ENCODE measurements at places on chromosomes 1 and 21.

- no peak for DNase-seq
These were observed 24.7 kb downstream of the CYP2J2 start for GRCh38 chr1:59901770-59902388.

DNA sequence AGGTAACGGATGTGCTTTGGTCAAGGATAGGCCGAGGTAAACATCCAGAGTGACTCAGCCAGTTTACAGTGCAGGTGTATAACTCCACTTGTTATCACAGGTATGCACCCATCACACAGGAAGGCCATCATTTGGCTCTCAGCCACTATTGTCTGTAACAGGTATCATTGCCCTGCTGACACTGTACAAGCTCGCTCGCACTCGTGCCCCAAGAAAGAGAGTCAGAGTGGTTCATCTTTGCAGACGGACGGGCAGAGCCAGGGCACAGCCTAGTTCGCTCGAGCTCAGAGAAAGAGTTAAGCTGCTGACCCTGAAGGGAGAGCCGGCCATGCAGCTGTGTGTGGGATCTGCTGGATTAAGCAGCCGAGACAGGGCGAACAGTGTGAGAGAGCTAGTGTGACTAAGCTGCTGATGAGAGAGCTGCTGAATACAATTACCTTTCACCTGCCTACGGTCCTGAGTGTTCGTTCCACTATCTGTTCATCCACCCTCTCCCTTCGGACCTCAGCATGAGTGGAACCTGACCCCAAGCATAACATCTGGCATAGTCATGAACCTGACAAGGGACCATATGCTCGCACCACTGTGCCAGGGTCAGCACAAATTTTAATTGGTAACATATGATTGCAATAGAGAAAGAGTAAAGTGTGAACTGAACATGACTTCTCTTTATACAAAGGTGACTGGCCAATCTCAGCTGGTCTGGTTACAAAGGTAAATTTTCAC is 27.0 kb upstream of the LYPD8 start:
- no peak for DNase-seq

- DNase-seq = no peak
These were observed 28.3 kb downstream of the CAPZB start for GRCh38 chr1:19456968-19457441.

- no peak for DNase-seq
These were observed 22.5 kb downstream of the INTS3 start for GRCh38 chr1:153750026-153750995.

DNA sequence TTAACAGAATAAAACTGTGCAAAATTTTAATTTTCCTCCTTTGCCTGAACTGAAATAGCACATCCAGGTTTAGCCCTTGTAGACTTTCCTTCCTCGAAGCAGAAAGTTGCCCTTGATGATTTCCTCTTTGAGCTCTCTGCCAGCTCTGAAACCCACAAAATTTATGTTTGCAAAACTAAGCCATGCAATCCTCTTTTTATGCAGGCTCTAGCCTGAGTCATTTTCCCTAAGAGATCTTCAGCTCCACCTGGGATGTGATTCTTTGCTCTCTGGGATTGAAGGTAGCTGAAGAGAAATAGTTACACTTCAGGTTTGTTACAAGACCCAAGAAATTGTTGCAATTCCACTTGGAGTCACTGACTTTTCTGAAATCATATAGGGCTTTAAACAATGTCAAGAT is 1.4 kb upstream of the F3 start:
- DNase-seq = no peak

GRCh38 chr1:9843576-9843945 is 19.8 kb upstream of the CLSTN1 start:
- DNase-seq = no peak

DNA sequence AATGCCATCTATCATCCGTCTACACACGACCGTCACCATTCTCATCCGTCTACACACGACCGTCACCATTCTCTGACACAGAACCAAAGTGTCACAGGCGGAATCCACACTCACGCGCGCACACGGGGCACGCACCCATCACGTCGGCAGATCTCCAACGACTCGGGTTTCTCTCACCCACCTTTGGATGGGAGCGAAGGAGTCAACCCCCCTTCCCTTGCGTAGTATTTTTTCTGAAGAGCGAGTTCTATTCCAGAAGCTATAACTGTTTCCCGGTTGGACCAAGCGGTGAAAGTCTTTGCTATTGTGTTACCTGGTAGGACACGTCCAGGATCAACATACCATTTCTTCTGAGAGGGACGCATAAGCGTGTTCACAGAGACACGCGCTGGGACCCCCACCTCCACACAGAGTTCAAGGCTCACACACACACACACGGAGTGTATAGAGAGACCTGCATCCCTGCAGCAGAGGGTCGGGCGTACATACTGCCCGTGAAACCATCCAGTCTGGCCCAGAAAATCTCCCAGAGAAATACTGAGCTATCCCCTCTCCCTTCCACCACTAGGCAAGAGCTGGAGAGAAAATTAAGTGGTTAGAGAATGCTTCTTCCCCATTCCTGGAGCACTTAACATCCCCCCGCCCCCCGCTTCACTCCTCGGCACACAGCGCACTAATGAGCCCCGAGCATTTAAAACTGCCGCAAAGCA is 741 bp downstream of the DUSP10 start:
- DNase-seq = no peak

DNA sequence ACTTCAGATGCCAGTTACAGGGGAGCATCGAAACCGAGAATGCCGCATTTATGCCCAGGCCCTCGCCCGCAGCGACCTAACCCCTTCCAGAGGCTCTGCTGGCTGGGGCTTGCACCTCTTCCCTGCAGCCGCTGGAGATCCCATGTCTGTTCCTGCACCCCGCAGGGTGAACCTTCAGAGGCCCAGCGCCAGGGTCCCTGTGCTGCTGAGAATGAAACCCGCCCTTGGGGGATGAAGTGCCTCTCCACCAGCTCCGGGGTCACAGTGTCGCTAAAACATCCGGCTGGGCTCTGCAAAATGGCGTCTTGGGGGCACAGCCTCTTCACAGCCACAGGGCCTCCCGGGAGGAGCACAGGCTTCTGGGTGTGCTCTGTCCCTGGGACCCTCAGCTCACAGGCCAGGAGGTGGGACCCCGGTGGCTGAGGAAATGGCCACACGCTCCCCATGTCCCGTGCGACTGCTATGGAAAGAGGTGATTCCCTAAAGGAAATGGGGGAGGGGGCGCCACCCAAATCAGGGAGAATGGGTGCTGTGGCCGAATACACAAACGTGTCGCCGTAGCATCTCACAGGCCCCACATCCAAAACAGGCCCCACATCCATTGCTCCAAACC is 39.9 kb upstream of the TSPEAR start:
- no peak for DNase-seq

GRCh38 chr1:4093856-4094565 is 193.9 kb upstream of the C1orf174 start:
- DNase-seq = no peak

- DNase-seq = no peak
These were observed 20.5 kb upstream of the MYBPHL start for GRCh38 chr1:109327285-109327684.

GRCh38 chr1:96482616-96483015 is 239.0 kb upstream of the PTBP2 start:
- DNase-seq = no peak

DNA sequence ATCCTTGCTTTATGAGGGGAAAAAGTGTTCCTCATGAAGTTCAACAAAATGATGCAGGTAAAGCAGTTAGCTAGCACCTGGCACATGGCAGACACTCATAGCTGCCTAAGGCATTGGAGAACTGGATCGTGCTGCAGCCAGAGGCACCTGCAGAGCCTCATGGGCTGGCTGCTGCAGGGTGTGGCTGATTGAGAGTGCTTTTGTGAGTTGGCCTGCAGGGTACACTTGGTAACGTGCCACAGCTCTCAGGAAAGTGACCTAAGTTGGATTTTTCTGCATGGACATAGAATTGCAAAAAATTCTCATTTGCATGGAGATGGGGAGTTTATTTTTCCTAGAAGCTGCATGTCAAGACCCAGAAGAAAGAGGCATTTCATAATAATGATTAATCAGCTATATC is 31.6 kb upstream of the IL20 start:
- no peak for DNase-seq

All from activated T-helper 1 cell treated with anti-CD3 and anti-CD28 coated beads, Interleukin-2, amount 50 U/mL, for 16 hours (primary cell).